Activated T-helper 2 cell treated with anti-CD3 and anti-CD28 coated beads, Interferon-gamma antibody, Interleukin-2, Interleukin-4, amounts not matched to agents 10 μg/mL and 5 μg/mL and 100 μg/mL, durations not matched to agents 14 hours and 24 hours and 36 hours (primary cell): ENCODE measurements at places on chromosomes 5 and 9.

- no peak for DNase-seq
These were observed 21.0 kb downstream of the TIMD4 start for GRCh38 chr5:156942064-156942463.

GRCh38 chr9:122220673-122221182, 8.0 kb downstream of the LHX6 start:
- DNase-seq: no peak

GRCh38 chr5:6545036-6545693, 87.7 kb downstream of the NSUN2 start:
- DNase-seq: no peak

DNA sequence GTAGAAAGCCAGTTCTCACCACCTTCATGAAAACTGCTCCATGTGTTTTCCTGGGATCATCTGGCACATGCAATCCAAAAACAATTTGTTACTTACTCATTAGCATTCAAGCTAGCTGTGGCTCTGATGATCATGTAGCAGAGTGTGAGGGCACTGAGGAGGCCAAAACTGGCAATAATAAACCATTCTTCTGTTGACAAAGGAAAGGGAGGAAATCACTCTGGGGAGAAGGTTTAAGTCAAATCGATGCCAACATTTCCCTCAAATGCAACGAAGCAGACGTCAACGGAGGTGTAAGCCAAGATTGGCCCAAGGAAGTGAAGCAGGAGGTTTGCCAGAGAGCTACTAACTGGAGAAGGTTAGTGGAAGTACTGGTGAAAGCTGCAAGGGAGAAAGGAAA, 55.7 kb upstream of the TBC1D9B start:
- DNase-seq: no peak

DNA sequence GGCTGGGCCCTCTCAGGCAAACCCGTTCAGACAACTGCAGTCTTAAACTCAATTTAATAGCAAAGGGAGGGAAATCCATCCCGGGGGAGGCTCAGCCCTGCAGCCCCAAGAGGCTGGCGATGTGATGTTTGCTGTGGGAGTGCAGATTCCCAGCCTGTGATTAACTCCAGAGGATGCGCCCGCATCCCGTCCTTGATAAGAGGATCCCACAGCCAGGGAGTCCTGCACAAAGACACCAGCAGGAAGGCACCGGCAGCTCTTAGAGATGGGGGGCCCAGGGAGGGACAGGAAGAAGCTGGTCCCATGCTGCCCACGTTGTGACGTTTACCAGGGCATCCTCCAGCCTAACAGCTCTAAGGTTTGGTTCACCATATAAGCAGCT, 64.7 kb downstream of the MRPL36 start:
- DNase-seq: no peak

GRCh38 chr9:23858234-23858633, 32.2 kb upstream of the ELAVL2 start:
- no peak for DNase-seq

DNA sequence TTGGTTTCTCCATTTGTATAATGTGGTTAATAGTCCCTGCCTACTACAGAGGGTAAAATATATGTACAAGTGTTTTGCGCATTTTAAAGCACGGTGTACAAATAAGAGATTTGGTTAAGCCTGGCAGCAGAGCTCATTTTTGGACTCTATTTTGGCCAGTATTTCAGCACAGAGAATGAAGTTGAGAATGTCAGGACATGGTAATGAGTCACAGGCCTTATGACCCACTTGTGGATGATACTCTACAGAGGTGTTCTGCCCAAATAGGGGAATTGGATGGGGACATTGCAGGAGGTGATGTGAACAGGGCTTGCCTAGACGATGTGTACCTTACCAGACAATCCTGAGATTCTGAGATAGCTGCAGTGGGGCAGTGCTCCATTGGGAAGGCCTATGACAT, 50.6 kb downstream of the MELK start:
- no peak for DNase-seq
